ENCODE measurements at places on chromosomes 12 and 14. TPM values are rescaled to one million over a fixed set of nuclear protein-coding genes. Genes with fewer than 3 reads are reported as not detected.

- DNase-seq = no peak
Observed at GRCh38 chr12:132243596-132244310, 85.6 kb downstream of the GALNT9 start.

DNA sequence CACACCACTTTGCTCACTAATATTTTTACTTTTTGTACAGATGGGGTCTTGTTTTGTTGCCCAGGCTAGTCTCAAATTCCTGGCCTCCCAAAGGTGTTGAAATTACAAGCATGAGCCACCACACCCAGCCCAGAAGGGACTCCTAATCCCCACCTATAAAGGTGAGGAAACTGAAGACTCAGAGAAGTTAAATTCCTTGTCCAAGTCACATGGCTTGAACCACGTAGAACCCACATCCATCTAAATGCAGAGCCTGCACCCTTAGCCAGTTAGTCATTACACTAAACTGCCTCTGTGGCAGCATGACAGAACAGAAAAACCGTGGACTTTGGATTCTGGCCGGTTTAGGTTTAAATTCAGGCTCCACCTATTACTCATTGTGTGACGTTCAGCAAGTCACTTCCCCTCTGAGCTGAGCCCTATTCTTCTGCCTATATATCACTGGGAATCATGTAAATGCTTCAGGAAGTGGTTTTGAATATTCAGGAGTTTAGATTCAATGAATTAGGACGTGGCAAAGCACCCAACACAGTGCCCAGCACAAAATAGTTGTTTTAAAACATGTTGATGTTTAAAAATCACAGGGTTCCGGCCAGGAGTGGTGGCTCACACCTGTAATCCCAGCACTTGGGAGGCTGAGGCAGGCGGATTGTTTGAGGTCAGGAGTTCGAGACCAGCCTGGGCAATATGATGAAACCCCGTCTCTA lies 3.0 kb upstream of the CORO1C start:
- DNase-seq = peak; percentile 40

DNA sequence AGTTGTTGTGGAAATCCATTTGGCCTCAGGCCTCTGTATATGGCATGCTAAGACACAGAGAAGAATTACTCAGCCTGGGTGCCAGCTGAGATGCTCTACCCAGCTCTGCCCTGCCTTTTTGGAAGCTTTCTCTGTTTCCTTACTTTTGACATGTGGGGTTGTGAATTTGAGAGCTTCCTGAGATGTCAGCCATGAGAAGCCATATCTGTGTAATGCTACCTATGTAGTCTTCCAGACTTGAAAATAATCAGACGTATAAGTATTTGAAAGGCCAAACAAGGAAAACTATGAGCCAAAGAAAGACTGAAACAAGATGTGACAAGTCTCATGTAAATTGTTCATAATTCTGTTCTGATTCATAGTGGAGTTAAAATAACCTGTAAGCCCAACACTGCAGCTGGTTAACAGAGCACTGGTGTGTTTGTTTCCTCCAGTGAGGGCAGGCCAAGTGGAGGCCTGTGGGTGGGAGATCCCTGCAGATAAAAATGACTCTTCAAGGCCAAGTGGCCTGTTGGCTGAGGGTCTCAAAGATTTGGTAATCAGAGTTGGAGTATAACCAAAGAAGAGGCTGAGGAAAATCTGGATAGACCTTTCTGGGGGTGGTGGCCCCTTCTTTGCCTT lies 94.0 kb downstream of the TMX1 start:
- no peak for DNase-seq

DNA sequence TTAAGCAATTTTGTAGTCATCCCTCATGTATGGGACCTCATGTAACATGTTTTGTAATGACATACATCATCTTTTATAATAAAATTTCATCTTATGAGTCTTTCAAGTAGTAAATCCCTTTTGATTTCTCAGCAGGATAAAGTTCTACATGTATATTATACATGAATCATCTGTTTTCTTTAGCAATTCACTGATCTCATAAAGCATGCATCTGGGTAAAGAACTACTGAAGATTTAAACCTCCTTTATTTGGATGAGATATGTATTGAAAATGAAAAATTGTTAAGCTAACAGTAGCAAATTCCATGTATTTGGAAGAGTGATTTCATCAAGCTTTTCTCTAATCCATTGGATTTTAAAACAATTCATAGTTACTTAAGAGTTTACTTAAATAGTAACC lies 126.9 kb downstream of the KITLG start:
- no peak for DNase-seq

KRT79 gene
- total RNA-seq = not detected

ADCY4 gene
- 25.3 TPM for total RNA-seq
